WTC11 (cell line): ENCODE measurements at places on chromosomes 7 and 10. TPM values are rescaled to one million over a fixed set of nuclear protein-coding genes. Genes with fewer than 3 reads are reported as not detected.

The AP4M1 gene
- total RNA-seq: 16.9 to 18.0 TPM (median 17.4 TPM) in 3 replicates

DNA sequence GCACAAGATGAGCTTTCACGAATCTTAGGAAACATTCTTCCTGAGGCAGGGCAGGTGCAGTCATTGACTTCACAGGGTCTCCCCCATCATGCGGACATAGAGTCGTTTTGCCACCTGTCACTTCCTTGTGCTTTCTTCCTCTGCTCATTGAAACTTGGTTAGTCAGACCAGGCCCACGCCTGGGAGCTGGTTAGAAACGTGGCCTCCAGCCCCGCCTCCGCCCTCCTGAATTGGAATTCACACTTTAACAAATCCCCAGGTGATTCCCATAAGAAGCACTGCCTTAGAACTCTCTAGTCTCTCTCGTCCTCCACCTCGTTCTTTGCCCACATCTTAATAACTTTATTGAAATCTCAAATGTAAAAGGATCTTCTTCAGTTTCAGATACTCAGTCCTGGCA, 265.5 kb upstream of the FZD8 start:
- DNase-seq: no peak

DNA sequence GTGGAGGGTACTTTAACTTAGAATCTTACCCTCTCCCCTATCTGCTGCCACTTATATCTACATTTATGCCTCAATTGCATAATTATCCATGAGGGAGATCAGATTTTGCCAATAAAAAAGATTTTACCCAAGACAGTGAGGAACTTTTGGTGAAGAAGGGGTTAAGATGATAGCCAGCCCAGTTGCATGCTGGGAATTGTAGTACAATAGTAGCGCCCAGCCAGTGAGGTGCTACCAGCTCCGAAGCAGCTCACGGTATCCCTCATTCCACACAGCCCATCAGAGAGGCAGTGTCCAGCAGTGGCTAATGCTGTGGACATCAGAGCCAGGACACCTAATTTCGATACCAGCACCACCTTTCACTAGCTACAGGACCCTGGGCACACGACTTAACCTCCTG, 5.9 kb upstream of the LGI1 start:
- DNase-seq: peak; percentile 42

DNA sequence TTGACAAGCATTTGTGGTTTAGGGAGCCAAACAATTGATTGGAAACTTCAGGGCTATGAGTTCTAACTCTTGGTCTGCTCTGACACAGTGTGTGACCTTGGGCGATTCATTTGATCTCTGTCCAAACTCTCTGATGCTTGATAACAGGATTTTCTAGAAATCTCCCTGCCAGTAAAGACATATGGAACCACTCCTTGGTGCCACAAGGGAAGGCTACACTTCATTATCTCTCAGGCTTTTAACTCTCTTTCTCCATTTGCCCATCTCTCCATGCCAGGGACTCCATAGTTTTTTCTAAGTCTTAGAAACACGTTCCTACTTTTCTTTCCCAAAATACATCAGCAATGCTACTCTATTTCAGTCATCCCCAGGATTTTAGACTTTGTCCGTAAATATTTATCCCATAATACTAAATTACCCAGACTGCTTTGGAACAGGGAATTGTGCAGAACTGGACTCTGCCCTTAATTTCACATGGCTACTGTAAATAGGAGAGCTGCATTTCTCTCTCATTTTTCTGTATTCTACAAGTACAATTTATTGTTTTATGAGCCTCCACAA, 488.2 kb downstream of the SUGCT start:
- no peak for DNase-seq

GRCh38 chr10:61248013-61248412, 205.2 kb downstream of the TMEM26 start:
- no peak for DNase-seq

The MTERF1 gene
- 12.0 to 15.5 TPM (median 12.4 TPM) in 3 replicates for total RNA-seq

GRCh38 chr7:37197108-37197507, 251.6 kb downstream of the ELMO1 start:
- DNase-seq: no peak
